ENCODE measurements at places on chromosomes 3 and 15.

GRCh38 chr3:46541835-46542234 lies 24.3 kb downstream of the LRRC2 start:
- no peak for DNase-seq

DNA sequence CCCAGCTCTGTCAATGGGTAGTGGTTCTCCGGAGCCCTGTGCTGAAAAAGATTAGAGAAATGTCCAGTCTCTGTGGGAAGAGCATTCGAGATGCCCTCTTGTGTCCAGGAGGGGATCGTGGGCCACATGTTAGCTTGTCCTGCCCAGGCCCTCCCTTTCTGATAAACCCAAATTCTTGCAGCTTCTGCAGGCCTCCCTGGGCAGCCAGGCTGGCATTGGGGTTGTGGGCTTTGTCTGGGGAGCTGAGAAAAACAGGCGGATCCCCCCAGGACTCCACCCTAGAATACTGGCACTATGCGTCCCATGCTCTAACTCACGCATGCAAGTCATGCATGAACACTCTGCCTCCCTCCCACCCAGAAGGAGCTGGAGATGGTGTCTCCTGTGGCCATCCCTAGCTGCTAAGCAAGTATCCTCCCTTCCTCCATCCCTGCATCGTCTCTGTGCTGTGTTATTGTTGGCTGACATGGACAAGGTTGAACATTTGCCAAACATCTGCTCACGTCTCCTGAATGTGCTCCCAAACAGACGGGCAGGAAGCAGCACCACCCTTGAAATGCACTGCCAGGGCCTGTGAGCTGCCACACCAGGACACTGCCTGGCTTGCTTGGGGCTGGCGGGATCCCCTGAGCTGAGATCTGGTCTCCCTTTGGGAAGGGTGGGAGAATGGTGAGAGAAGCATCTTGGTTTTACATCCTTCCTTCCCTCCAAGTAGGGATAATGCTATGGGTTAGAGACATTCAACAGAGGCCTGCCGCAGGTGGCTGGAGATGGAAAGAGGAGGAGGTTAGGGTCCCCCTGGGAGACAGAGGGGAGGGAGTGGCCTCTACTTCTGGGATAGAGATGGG lies 26.5 kb downstream of the CFAP161 start:
- peak; percentile 71 for DNase-seq

DNA sequence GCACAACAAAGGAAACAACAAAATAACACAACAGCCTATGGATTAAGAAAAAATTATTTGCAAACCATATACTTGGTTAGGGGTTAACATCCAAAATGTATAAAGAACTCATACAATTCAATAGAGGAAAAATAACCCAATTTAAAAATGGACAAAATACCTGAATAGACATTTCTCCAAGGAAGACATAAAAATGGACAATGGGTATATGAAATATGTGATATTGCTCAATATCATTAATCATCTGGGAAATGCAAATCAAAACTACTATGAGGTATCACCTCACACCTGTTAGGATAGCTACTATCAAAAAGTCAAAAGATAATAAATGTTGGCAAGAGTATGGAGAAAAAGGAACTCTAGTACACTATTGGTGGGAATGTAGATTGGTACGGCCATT lies 71.0 kb upstream of the THRB start:
- DNase-seq, result no peak

GRCh38 chr15:92614791-92615785 lies 40.5 kb downstream of the FAM174B start:
- DNase-seq, result peak; percentile 8

- no peak for DNase-seq
Observed at GRCh38 chr15:82951472-82952157, 905 bp downstream of the HOMER2 start.

DNA sequence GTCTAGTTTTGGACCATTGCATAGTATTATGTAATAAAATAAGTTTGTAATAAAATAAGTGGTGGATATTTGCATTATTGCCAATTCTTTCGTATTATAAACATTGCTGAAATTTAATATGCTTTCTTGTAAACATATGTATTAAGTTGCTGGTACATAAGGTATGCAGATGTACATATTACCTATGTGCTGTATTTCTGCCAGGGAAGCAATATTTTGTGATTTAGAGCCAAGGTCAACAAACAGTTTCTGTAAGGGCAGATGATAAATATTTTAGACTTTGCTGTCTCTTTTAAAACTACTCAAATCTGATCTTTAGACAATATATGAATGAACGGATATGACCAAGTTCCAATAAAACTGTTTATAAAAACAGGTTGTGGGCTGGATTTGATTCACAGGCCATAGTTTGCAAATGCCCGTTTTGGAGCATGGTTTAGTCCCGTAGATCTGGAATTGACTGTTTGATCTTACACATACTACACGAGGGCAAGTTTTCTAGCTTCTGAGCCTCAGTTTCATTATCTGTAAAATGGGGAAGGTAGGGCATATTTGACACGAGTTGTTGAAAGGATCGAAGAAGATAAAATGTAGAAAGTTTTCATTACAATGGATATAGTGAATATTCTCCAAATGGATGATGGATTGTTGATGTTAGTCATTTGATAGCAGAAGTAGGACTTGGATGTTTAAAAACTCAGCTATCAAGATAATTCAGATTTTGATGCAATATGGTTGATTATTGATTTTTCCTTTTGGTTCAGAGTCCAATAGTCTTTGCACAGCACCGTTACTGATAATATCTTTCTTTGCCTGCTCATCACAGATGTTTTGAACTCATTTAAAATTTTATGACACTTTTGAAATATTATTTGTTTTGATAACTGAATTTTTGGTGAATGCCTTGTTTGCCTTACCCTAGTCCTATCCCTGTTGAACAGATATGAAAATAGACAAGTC lies 394.6 kb downstream of the FEZF2 start:
- DNase-seq, result no peak

- peak; percentile 48 for DNase-seq
Observed at GRCh38 chr3:72352176-72352575, 496.1 kb downstream of the SHQ1 start.

DNA sequence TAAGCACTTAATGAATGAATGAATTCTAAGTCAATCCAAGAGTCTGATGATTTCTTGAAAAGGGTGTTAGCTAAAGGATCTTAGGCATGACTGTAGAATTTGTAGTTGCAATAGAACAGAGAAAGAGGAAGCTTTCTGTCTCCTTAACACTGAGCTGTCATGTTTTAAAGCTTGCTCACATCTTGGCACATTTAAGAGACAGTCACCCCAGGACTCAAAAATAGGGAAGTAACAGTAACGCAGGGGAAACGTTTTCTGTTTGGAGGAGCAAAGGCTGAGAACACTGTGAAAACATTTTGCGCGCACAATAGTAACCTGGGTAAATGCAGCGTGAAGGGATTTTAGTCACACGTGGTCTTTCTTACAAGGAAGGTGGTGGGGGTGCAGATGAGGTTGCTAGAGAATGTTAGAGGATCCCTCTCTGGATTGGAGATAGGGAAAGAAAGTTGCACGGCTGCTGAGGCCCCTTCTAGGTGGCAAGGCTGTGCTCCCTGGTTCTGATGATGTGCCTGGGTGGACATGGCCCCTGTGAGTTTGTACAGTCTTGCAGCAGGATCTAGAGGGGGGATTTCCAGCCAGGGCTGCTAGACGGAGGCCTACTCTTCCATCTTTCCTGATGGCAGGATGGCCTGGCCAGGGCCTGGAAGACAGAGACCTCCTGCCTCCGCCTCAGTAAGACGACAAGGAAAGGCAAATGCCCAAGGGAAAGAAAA lies 12.0 kb downstream of the STARD5 start:
- DNase-seq, result no peak

- DNase-seq, result no peak
Observed at GRCh38 chr3:105427332-105427731, 60.6 kb downstream of the ALCAM start.

DNA sequence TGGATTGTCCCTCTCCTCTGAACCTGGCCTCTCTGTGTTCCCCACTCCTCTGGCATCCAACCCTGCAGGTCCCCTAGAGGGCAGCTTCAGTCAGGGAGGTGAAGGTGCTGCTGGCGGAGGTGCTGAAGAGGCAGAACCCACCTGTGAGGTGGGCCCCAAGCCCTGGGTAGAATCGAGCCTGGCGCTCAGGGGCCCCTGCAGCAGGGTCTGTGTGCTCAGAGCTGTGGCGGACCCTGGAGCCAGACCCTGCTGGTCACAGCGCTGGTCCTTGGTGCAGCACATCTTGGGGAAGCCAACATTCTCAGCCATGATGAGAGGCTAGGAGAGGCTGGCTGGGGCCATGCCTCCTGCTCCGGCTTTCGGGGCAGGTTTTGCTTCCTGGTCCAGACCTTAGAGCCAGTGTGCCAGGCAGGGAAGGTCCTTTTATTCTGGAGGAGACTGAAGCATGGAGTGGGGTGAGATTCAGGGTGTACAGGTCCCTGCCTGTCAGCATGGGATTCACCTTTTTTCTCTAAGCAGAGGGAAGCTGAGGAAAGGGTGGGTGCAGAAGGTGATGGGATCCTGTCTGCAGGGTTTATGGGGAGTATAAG lies 54.7 kb upstream of the TAMM41 start:
- DNase-seq, result no peak

- DNase-seq, result no peak
Observed at GRCh38 chr3:101643861-101644613, 32.9 kb downstream of the ZBTB11 start.

- DNase-seq, result no peak
Observed at GRCh38 chr3:97895216-97895615, 73.4 kb downstream of the CRYBG3 start.

DNA sequence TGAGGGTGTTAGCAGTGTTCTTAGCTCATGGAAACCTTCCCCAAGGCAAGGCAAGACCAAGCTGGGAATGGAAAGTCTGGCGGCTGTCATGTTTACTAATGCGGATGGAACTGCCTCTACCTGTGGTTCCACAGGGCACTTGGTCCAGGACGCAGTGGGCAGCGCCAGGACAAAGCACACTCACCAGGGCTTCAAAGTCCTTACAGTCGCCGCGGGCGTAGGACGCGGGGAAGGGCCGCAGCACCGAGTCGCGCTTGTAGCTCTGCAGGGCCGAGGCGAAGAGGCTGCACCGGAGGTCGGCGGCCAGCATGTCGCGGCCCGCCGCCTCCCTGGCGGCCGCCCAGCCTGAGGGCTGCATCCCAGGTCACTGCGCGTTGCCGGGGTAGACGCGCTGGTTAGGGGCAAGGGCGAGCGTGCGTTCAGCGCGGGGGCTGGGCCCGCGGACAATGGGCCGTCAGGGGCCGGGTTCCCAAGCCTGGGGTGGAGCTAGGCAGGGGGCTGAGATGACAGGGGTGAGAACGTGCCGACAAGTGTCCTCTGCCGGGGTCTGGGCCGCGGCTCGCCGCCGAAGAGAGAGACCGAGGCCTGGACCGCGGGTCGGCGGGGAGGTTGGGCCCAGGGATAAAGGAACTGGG lies 497 bp downstream of the PARP16 start:
- DNase-seq, result peak; percentile 74

- DNase-seq, result no peak
Observed at GRCh38 chr15:85477730-85478129, 97.3 kb downstream of the AKAP13 start.

- DNase-seq, result no peak
Observed at GRCh38 chr3:39801216-39801615, 8.2 kb upstream of the MYRIP start.

DNA sequence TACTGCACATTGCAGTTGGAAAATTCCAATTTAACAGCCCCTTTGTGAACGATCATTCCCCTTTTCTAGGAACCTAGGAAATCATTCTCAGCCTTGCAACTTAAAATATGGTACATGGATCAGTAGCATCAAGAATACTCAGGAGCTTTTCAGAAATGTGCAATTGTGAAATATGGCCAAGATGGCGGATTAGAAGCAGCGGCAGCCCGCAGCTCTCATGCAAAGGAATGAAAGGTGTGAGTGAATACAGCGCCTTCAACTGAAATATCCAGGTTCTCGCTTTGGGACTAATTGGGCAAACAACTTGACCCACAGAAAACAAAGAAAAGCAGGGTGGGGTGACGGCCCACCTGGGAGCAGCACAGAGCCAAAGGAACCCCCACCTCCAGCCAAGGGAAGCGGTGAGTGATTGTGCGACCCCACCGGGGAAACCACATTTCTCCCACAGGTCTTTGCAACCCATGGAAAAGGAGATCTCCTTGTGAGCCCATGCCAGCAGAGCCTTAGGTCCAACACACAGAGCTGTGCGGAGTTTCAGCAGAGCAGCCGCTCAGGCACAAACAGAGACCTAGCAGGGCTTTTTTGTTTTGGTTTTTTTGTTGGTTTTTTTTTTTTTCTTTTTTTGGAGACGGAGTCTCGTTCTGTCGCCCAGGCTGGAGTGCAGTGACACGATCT lies 7.6 kb upstream of the AVEN start:
- DNase-seq, result no peak

DNA sequence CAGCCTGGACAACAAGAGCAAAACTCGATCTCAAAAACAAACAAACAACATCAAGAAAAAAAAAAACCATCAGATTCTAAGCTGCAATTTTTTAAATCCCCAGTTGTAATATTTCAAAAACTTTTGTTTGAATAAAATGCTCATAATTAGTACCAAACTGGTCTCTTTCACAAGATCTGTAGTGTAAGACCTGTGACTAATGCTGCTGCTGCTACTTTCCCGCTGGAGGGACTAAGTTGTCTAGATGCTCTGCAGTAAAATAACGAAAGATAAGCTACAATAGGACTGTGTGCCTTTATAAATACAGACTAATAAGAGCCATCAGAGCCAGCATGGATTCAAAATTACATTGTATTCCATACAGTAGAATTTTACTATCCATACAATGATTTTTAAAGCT lies 45.4 kb downstream of the TM4SF4 start:
- DNase-seq, result no peak

- DNase-seq, result no peak
Observed at GRCh38 chr15:67853454-67853853, 13.6 kb upstream of the RNU6-1 start.

GRCh38 chr3:150315721-150316120 lies 92.4 kb upstream of the TSC22D2 start:
- no peak for DNase-seq

DNA sequence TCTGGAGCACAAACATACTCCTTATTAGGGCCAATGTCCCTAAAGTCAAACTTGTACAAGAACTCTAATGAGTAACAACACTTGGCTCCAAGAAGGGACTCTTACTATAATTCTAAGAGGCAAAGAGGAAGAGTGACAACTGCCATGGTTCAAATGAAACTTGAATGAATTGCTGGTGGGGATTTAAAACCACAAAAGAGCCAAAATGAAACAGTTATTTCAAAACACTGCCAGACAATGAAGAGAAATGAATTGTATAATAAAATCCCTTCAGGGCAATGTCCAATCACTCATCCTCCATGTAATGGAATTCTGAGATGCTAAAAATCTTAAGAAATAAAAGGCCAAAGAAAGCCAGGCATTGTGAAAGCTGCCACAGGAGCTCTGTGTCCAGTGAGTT lies 14.2 kb downstream of the THRB start:
- no peak for DNase-seq

- DNase-seq, result no peak
Observed at GRCh38 chr15:76335307-76336253, 993 bp upstream of the ISL2 start.

- no peak for DNase-seq
Observed at GRCh38 chr15:38740206-38740605, 175.6 kb upstream of the RASGRP1 start.

GRCh38 chr3:41346698-41347270 lies 147.5 kb downstream of the CTNNB1 start:
- DNase-seq, result no peak

GRCh38 chr15:91936182-91936775 lies 82.8 kb downstream of the SLCO3A1 start:
- DNase-seq, result no peak

All from tibial artery (tissue), 4 donors.